H9 (cell line): ENCODE measurements at places on chromosomes 16 and 17.

- DNase-seq, result no peak
Observed at GRCh38 chr16:1341495-1342420, 8.3 kb downstream of the BAIAP3 start.

DNA sequence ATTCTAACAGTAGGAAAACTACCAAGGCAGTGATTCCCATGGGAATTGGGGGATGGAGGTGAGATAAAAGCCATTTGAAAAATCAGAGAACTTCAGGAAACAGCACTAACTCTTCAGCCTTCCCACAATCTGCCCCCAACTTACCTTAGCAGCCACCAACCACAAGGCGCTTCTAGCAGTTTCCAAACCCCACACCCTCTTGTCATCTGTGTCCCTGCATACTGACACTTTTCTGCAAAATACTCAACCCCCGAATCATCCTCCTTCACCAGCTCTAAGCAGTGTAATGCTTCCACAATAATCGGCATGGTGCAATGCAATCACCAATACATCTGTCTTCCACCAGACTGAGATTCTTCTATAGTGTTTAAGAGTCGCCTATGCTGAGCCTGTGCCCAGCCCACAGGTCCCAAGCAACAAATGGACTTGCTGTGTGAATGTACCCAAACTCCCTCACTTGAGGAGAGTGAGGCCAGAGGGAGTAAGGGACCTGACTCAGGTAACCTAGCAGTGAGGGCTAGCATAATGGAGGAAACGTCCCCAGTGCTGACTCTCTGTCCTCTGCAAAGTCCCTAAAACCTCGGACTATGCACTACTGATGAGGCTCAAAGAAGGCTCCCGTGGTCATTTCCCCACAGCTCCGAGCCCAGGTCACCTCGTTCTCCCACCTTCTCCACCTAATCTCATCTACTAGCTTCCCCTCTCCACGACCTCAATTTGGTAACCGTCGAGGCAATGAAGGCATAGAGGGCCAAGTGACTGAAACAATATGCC lies 943 bp downstream of the DYNC1LI2 start:
- DNase-seq, result no peak

DNA sequence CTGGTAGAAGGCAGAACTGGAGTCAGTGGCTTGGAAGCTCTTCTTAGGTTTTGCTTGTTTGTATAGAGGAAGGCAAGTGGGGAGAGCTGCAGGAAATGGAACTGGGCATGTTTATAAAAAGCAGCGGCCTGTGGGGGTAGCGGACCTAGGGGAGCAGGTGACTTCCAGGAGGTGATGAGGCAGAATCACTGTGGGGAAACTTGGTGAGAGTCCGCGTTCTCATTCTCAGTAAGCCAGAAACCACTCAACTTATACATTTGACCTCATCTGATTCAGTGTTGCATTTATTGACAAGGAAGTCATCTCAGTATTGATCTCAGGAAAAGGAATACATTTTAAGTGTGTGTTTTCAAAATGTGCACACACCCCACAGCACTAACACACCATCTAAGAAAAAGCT lies 299.8 kb downstream of the CNTNAP4 start:
- no peak for DNase-seq

- DNase-seq, result peak; percentile 80
Observed at GRCh38 chr17:41667280-41668041, 21.2 kb upstream of the EIF1 start.

GRCh38 chr16:37511-37910 lies 15.9 kb downstream of the POLR3K start:
- DNase-seq, result no peak
